ENCODE measurements at places on chromosomes 12 and 14. TPM values are rescaled to one million over a fixed set of nuclear protein-coding genes. Genes with fewer than 3 reads are reported as not detected.

- peak; percentile 58 for DNase-seq
These were observed 4.5 kb upstream of the ARF3 start for GRCh38 chr12:48961801-48962200.

DNA sequence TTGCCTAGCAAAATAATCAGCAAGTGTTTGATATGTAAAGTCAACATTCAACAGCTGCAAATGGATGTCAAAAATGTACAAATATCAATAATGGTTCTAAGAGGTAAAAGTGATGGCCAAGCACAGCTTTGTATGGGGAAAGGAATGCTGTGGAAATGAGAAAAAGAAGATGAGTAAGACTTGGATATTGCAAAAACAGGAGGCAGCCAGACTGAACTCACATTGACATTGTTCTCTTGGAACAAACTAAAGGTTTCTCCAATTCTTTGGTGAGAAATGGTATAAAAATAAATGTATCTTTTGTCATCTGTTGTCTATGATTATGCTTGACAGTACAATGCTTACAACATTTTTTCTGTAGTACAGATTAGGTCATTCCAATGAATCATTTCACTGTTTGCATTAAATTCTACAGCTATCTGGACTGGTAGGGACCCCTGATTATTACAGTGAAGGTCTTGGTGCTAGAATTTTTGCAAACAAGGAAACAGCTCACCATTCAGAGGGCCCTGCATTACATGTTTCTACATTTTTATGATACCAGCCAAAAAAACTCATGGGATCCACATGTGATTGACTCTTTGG, 465.7 kb downstream of the NOVA1 start:
- DNase-seq = no peak

DNA sequence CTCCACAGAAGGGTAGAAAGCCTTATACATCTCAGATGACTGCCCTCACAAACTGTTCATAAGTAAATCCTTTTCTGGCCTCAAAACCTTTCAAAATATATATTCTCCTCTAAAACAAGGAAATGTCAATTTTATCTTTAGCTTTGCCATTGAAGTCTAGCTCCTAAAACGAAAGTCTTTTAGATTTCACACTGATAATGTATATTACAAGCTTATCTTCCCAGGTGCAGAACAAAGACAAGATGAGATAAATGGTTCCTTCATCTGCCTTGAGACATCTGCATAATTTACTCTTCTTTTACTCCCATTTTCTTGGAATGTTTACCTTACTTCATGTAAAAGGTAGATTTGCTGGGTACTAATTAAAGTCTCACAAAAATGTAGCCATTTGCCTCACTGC, 257.1 kb downstream of the SYT10 start:
- DNase-seq = no peak

DNA sequence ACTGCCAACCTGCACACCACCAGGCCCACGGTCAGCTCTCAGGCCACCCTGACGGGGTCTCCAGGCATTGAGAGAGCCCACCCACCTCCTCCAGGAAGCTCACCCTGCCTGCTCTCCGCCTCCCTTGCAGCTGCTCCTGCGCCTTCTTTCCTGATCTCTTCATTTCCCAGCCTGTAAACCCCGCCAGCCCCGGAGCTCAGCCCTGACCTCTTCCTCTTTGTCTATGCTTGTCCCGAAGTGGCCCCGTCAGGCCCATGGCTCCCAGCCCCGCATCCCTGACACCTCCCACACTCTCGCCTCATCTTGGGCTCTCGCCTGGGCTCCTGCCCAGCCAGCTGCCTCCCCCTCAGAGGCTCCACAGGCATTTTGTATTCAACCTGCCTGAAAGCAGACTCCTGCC, 139.3 kb downstream of the CALM1 start:
- DNase-seq = no peak

- no peak for DNase-seq
These were observed 28.7 kb downstream of the FBXO21 start for GRCh38 chr12:117161460-117162166.

DNA sequence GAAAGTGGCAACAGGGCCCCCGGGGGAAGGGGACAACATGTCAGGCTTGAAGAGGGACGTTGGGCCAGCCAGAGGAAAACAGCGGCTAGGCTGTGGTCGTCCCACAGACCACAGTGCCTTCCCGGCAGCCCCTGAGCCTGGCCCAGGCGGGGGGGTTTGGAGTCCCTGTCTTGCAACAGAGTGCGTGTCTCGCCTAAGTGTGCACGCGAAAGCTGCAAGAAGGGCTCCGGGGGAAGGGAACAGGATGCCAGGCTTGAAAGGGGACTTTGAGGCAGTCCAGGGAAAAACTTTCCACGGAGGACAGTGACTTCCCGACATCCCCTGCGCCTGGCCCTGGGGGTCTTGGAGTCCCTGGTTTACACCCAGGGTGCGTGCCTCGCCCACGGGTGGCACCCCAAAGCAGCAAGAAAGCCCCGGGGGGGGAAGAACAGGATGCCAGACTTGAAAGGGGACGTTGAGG, 157.5 kb upstream of the ALG10B start:
- DNase-seq = no peak

GRCh38 chr12:42886160-42886559, 296.6 kb upstream of the PRICKLE1 start:
- DNase-seq = no peak

GRCh38 chr14:26323869-26324268, 274.0 kb downstream of the NOVA1 start:
- DNase-seq = no peak

- no peak for DNase-seq
These were observed 9.6 kb upstream of the NPFF start for GRCh38 chr12:53516758-53517455.

DNA sequence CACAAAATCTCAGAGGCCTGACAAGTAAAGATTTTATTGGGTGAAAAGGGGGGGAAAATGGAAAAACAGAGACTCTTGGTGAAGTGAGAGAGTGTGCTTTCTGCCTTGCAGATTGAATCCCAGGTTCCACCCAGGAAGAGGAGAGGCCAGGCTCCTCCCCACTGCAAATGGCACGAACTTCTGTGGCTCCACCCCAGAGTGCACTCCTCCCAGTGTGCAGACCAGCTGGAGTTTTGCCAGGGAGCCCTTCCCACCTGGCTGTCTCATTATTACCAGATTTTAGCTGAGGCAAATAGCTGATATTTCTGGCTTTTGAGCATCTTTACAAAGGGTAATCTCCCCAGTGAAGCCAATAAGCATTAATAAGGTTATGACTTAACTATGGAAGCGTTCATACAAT, 51.9 kb downstream of the TESPA1 start:
- peak; percentile 41 for DNase-seq

GRCh38 chr12:48917857-48918537, 7.3 kb downstream of the FKBP11 start:
- DNase-seq = no peak

The IGF1 gene
- not detected for total RNA-seq

The DBX2 gene
- not detected for total RNA-seq

The OTX2 gene
- not detected for total RNA-seq

The TOMM20L gene
- total RNA-seq = not detected

Measured in PC-3 (cell line).